ENCODE measurements at places on chromosomes 1 and 21. TPM values are rescaled to one million over a fixed set of nuclear protein-coding genes. Genes with fewer than 3 reads are reported as not detected.

DNA sequence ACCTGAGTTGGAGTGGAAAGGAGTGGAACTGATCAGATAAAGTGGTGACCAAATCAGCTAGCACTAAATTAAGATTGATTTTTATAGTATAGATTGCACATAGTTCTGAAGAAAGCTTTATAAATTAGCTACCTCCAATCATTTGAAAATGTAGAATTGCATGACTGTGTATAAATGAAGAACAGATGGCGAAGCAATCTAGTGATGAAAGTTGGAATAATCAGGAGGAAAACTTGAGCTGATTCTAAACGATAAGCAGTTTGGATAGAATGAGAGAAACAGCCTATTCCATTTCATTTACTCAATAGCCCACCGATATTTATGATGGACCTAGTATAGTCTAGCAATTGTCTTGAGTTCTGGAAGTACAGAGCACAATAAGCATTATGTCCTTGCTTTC, 661.5 kb downstream of the PLA2G4A start:
- DNase-seq = no peak

GRCh38 chr1:211589782-211590721, 11.1 kb upstream of the SLC30A1 start:
- no peak for DNase-seq

ANGPTL7 gene
- not detected for total RNA-seq

- DNase-seq = no peak
Observed at GRCh38 chr1:229672246-229672645, 46.2 kb downstream of the URB2 start.

SPEN gene
- 52.1 TPM for total RNA-seq

GRCh38 chr1:54318246-54318814, 87.9 kb downstream of the SSBP3 start:
- DNase-seq = no peak

GRCh38 chr21:42830456-42831455, 48.6 kb downstream of the WDR4 start:
- peak; percentile 28 for DNase-seq

- DNase-seq = no peak
Observed at GRCh38 chr1:76928522-76928921, 61.2 kb downstream of the ST6GALNAC5 start.

DNA sequence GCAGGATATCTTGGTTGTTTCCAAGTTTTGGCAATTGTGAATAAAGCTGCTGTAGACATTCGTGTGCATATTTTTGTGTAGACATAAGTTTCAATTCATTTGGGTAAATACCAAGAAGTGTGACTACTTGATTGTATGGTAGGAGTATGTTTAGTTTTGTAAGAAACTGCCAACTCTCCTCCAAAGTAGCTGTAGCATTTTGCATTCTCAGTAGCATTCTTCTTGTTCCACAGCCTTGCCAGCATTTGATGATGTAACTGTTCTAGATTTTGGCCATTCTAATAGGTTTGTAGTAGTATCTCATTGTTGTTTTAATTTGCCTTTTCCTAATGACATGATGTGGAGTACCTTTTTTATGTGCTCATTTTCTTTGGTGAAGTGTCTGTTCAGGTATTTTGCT, 38.6 kb upstream of the PLA2G4A start:
- DNase-seq = no peak

DNA sequence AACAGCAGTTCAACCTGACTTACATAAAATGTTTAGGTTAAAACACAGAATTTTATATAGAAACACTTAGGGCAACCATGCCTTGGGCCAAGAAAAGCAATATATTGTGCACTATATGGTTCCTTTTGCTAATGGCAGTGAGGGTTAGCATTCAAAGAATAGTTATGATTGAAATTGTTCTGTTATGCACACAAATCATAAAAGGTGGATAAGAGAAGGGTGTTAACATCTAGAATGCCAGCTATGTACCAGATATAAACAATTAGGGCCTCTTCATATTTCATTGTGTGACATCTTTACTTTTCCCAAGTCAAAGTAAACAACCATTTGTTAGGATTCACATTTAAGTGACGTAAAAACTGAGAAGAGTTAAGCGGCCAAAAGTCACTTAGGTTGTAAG, 308.0 kb upstream of the B3GALT2 start:
- no peak for DNase-seq

GRCh38 chr1:231188072-231188471, 26.2 kb downstream of the TRIM67 start:
- no peak for DNase-seq

AMY1B gene
- not detected for total RNA-seq

GRCh38 chr1:62908168-62908695, 124.3 kb downstream of the ATG4C start:
- no peak for DNase-seq

DNA sequence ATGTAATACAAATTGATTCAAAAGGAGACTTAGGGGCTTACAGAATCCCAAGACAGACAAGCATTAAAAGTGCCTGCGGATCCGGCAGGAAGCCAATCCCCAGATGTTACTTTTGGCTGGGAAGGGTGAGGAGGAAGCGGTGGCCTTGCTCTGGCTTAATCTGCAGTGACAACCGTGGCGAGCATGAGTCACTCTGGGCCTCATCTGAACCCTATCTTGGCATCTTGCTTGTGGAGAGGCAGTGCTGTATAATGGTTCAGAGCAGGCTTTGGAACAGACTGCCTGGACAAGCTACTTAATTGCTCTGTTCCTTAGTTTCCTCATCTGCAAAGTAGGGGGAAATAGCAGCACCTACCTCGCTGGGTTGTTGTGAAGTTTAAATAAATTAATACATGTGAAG, 74.1 kb downstream of the XCL2 start:
- DNase-seq = peak; percentile 72

AHCYL1 gene
- 56.5 TPM for total RNA-seq

CD5L gene
- not detected for total RNA-seq

DNA sequence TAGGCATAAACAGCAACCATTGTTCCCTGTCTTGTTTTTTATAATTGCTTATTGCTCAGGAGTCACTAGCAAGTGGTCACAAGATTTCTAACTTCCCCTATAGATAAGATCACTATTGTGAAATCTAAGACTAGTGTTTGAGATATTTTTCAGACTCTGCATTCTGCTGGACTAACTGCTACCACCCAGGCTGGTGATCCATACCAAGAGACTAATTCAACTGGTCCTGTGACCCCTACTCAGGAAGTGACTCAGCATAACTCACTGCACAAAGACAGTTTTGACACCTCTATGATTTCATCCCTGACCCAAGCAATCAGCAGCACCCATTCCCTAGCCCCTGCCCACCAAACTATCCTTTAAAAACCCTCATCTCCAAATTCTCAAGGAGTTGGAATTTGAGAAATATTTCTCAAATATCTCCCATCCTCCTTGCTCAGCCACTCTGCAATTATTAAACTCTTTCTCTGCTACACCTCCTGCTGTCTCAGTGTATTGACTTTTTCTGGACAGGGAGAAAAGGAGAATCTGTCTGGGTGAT, 52.7 kb downstream of the TRIM33 start:
- no peak for DNase-seq

GRCh38 chr1:224735159-224735558, 119.0 kb downstream of the CNIH3 start:
- no peak for DNase-seq

DNA sequence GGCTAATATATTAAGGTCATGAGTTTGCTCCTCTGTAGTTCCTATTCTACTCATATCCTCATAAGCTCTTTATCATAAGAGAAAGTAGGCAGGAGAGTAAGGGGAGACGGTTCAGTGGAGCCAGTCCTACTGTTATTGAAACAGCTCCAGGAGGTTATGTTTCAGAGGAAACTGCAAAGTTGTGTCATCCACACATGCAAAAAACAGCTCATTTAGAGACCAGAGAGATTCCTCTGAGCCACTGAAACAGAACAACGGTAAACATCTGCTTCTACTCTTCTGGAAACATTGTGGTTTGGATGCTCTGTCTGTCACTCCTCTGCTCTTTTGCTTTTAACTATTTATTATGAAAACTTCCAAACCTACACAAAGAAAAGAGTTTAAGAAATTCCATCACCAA, 66.3 kb upstream of the PPP2R5A start:
- no peak for DNase-seq

DNA sequence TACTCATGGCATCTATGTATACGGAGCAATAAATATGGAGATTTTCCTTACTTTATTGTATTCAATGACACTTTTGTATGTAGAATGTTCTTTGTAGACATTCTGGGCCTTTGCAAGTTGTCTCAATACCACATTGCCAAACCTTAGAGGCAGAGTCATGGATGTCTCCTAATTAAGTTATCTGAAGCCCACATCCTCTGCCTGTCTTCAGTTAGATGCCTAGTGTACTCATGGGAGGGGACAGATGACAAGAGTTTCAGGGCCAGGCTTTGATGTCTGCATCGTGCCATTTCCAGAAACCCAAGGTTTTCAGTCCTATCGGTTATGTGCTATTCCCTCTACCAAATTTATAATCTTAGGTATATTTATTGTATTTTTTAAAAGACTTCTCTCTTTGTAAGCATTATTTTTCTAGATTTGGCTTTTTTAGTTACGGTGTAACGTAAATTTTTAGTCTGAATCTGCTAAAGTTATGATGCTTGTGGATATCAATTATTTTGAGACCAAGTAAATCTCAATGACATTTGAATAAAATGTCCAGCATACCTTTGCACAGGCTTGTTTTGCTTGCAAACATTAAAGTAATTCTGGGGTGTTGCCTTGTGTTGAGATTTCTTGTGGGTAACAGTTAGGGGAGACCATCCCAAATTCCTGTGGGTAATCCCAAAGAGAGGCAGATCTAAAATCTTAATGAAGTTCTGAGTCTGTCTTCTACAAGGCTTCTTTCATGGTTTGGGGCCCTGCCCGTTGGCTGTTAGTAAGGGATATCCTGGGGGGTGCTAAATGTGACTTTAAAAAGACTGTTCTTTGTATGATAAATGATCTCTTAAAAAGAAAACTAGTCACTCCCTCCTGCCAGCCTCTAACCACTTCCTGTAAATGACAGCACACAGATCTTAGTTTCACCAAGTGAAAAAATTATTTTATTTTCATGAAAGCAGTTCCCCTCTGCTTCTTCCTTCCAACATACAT, 8.0 kb upstream of the MACF1 start:
- DNase-seq = peak; percentile 73

GRCh38 chr1:178575611-178576361, 62.9 kb downstream of the TEX35 start:
- DNase-seq = no peak

DNA sequence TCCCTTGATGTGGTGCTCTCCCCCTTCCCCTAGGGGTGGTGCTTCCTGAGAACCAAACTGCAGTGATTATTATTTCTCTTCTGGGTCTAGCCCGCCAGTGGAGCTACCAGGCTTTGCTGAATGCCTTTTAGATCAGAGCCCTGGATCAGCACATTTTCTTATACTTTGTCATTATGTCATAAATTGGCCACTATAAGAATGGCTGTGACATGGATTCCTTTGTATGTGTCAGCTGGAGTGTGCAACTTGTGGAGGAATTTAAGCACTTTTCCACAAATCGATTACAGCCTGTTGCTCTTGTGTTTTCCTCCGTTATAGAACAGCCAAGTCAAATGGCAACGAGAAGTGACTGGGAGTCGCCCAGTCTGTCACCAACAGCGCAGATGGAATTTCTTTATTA, 273.3 kb downstream of the DUSP10 start:
- no peak for DNase-seq

- DNase-seq = no peak
Observed at GRCh38 chr1:230047114-230047865, 19.7 kb upstream of the GALNT2 start.

- DNase-seq = no peak
Observed at GRCh38 chr1:113168946-113169345, 95.9 kb downstream of the LRIG2 start.

- DNase-seq = no peak
Observed at GRCh38 chr1:175742790-175743459, 470 bp downstream of the TNR start.

Data from activated CD4-positive, alpha-beta memory T cell treated with anti-CD3 and anti-CD28 coated beads, Interleukin-2, amount 10 ng/mL, durations not matched to agents 7 days and 5 days (primary cell).